Fibroblast of the aortic adventitia (primary cell): ENCODE measurements at places on chromosomes 16 and 17.
A peak's percentile ranks its signal among the peaks of the same experiment; 100 is the strongest.

DNA sequence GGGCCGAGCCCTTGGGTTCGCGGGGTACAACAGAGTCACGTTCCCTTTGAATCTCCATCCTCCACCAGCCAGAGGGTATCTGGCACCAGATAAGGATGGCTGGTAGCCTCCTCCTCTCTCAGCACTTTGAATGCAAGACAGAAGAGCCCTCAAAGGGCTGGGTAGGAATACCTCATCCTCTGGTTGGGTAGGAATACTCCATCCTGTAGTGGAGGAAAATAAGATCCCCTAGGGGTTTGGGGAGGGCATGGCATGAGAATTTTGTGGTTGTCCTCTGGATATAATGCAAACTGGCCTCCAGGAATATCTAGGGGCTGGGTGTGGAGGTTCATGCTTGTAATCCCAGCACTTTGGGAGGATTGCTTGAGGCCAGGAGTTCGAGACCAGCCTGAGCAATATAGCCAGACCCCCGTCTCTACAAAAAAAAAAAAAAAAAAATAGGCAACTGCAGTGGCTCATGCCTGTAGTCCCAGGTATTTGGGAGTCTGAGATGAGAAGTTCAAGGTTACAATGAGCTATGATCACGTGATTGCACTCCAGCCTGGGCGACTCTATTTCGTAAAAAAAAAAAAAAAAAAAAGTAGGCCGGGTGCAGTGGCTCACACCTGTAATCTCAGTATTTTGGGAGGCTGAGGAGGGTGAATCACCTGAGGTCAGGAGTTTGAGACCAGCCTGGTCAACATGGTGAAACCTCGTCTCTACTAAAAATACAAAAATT is 2.7 kb downstream of the IGFBP4 start:
- DNase-seq: peak; percentile 63

DNA sequence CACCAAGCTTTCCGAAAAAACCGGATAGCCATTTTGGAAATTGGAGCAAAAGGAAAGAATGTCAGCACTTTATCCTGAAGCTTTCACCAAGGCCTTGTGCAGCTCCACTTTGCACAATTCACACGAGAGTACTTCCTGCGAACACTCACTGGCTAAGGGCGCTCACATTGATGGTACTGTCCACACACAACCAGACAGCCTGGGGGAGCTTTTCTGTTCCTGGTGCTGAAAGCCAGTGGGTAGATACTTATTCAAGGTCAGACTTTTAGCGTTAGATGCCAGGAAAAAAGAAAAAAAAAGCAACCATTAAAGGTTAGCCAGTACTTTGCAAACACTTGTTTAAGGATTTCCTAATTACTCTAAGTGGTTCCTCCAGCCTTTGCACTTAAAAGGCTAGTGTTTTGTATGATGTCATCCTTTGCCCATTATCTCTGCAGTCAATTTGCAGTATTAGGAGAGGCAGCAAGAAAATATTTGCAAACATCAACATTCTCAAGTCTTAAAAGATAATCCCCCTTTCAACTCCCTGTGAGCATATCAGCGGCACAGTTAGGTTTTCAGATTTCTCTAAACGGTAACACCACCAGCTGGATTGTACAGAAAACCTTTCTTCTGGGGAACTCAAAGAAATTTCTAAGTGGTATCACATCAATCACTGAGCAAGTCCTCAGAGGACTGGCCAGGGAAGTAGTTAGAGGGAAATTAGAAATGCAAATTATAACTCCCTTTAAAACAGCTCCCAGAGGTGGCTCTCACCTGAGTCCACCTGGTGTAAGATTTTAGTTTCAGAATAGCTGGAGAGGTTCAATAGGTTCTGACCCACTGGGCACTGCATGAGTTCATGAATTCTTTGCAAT is 243.4 kb upstream of the IRX5 start:
- no peak for DNase-seq

DNA sequence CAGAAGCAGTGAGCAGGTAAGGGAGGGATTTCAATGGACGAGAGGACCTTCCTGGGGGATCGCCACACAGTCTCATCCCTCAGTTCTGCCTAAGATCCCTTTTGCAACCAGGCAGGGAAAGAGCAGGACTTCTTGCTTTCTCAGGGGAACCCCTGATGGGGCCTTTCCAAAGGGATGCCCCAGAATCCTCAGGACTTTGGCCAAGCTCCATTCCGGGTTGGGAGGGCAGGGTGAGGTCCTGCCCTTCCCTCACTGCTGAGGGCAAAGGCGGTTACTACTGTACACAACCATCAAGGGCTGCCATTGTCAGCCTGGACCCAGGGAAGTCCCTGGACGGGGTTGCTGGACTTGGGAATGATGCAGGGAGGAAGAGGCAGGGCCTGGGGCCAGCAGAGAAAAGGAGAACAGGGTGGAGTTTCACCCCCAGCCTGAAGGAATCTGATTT is 9.7 kb downstream of the PRR29 start:
- no peak for DNase-seq

DNA sequence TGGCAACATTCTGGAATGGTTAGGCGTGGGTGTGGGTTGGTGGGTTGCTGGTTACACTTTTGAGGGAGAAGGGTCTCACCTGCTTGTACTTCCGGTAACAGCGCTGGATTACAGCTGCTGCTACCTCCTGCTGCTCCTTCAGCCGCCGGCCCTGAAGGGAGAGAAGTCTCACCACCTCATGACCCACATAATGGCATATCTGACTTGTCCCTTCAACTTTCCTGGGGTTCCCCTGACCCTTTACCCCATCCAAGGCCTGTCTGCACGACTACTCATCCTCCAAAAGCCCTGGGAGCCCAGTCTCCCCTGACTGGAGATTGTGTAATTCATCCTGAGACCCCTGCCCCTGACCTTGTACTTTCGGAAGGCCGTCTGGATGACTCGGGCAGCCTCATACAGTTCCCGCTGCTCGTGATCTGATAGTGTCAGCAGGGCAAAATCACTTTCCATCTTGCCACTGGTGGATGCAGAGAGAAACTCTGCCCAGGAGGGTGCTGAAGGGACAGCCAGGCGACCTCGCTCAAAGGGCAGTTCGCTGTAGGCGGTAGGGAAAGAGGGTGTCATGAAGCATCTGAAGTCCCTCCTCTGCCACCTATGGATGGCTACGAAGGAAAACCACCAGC is 2.0 kb upstream of the SPAG7 start:
- peak; percentile 37 for DNase-seq

GRCh38 chr16:24102209-24102660 is 153.9 kb upstream of the CACNG3 start:
- no peak for DNase-seq

DNA sequence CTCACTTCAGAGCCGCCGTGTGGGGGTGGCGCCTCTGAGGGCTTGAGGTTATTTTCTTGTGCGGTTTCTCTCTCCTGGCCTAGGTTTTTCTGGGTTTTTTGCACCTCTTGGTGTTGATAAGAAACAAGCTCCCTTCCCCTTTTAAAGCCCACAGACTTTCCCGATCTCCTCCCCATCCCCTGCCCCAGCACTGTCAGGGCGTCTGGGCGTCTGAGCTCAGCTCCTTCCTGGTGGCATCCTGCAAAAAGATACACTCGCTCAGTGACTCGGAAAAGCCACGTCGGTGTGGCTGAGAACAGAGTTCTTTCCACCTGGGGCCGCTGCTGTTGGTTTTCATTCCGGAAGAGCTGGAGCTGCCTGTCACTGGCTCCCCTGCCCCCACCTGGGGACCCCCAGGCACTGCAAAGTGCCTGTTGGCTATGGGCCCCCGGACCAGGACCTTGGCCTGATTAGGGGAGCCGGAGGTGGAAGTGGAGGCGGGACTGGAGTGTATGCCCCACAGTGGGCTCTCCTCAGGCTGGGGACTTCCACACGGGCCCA is 14.5 kb downstream of the BAIAP2 start:
- no peak for DNase-seq

- DNase-seq: peak; percentile 34
These were observed 124.5 kb upstream of the CIBAR2 start for GRCh38 chr16:85236818-85237150.

DNA sequence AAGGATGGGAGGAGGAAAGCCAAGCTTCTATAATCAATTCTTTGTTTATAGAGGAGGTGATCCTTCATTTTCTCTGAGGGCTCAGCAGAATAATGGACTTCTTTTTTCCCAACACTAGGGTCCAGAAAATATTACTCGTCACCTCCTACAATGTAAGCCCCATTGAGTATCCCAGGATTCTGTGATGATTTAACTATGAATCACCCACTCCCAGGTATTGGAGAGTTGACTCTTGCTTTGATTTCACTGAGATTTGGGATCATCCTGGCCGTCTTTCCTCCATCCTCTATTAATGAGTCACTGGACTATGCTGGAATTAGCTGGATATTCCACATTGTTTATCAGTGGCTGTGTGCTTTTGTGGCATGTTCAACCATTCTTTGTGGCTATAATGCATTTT is 452.0 kb downstream of the NPIPA7 start:
- DNase-seq: no peak

DNA sequence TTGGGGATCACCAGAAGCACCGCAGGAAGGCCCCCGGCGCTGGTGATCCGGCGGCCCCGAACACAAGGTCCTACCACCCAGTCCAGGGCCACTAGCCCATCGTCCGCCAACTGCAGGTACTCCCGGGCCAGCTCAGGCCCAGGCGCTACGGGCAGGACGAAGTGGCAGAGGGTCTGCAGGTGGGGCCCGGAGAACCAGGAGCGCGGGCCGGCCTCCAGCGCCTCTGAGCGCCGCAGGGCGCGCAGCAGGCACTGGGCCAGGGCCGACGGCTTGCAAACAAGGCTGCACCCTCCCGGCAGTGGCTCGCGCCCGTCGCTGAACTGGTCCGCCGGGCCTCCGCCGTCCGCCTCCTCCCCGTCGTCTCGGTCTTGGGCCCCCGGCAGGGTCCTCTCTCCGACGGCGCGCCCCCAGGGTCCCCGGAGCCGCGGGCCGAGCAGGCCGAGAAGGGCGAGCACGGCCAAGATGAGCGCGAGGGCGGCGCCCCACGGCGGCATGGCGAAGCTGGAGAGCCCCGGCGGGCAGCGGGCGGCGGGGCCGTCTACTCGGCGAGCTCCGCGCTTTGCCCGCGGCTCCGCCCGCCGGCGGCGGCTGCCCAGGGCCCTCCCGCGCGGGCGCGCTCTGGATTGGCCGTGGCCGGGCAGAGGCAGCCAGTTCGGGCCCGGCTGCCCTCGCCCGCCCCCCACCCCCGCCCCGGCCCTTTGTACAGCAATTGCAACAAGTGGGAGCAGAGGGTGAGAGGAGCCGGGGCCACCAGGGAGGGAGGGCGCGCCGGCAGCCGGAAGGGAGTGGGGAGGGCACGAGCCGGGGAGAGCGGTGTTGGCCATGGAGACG is at the start of gene ABHD15:
Gene ABHD15, minus strand, starts transcription at position 565 of the 831 bp plus-strand sequence. Its CDS starts 71 bp downstream, at position 494.
- DNase-seq: peak; percentile 55

DNA sequence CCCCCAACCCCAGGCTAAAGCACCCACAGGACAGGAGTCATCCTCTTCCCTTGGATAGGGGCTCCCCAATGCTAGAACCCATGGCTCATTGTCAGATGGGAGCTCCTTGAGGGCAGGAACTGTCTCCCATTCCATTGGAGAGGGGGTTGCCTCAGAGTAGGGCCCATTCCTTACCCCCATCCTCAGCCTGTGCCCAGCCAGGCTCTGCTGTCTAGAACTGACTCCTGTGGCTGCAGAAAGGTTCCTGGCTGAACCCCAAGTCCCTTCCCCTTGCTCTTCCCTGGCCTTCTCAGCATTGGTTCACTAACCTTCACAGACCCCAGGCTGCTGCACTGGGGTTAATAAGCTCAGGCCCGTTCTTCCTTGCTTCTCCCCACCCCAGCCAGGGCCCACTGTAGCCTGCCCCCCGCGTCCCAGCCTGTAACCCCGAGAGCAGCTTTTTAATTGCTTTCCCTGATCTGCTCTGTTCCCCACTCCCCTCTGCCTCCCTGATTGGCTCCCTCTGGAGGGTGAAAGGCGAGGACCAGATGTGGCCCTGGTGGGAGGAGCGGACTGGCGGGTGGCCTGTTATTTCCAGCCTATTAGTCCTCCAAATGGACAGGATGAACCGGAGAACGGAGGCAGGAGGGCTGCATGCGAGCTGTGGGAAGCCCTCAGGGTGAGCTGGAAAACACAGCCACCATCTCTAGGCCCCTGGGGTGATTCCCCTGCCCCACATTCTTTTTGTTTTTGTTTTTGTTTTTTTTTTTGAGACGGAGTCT is 6.0 kb upstream of the GFAP start:
- no peak for DNase-seq

- DNase-seq: peak; percentile 79
These were observed 8.6 kb upstream of the KDM6B start for GRCh38 chr17:7825206-7825990.

GRCh38 chr17:67491009-67491680 is 114.1 kb downstream of the PITPNC1 start:
- peak; percentile 98 for DNase-seq

DNA sequence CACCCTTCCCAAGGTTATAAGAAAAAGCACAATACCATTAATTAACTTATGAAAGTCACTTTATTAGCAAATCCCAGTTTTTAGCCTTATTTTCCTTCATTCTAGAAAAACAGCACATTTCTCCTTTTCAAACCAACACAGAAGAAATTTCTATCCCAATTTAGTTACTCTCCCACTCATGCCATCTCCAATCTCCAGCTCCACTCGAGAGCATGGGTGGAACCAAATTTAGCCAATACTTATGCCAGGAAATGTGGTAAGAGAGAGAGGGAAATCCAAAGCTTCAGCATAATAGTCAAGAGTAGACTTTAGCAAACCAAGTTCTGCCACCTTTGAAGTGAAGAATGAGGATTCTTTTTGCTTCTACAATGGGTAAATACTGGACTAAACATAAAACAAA is 288.8 kb downstream of the KIF2B start:
- no peak for DNase-seq

GRCh38 chr17:60699090-60699489 is 21.4 kb downstream of the BCAS3 start:
- no peak for DNase-seq

DNA sequence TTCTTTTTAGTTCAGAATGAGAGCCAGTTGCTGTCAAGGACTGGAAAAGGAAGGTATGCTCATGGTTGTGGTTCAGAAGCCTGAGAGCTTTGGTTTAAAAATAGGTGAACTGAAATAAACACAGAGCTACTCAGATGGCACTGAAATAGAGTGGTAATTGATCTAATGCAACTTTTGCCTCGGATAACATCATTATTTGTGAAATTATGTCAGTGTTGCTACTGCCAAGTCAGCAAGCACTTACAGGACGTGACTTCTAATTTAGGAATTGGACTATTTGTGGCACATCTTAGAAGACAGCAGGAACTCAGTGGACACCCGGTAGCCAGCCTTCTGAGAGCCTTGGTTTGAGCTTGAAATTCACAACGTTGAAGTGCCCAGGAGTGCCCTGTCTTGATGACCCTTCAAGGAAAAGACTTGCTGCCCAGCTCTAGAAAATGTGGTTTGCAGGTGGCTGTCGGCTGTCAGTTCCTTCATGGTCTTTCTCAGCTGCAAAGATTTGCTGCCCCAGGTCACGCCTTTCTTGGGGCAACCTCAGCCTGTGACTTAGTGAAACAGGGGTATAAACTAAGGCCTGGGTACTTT is 42.0 kb upstream of the XYLT1 start:
- peak; percentile 48 for DNase-seq
